ENCODE measurements at places on chromosomes 2 and 18.
A peak's percentile ranks its signal among the peaks of the same experiment; 100 is the strongest.

- no peak for DNase-seq
Measured at GRCh38 chr2:64591188-64591587, 62.5 kb downstream of the SERTAD2 start.

GRCh38 chr2:19881221-19881907 is 20.4 kb downstream of the TTC32 start:
- no peak for DNase-seq

- peak; percentile 2 for DNase-seq
Measured at GRCh38 chr2:7929281-7929680, 752.6 kb upstream of the ID2 start.

GRCh38 chr2:43224571-43225092 is 1.8 kb downstream of the ZFP36L2 start:
- DNase-seq: no peak

DNA sequence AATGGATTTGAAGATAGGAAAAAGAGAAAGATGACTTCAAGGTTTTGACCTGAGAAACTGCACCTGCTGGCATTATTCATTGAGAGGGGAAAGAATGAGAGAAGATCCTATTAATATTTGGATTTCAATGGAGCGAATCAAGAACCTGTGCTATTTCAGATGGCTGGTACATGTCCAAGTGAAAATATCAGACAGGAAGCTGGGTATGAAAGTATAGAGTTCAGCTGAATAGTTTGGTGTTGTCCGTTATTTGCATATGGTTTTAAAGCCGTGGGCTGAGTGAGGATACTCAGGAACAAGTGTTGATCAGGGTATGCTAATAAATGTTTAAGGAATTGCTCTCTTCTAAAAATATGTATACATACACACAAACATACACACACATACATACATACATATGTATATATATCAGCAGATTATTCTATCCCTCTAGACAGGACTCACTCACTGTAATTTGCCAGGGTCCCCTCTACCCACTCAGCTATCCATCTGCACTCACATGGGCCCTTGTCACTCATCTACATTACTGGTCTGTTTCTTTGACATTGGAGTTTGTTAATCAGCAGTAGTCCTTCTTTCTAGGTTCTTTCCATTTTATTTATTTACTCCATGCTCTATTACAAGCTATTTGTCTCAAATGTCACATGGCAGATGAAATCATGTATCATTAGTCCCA is 33.9 kb upstream of the IKZF2 start:
- no peak for DNase-seq

DNA sequence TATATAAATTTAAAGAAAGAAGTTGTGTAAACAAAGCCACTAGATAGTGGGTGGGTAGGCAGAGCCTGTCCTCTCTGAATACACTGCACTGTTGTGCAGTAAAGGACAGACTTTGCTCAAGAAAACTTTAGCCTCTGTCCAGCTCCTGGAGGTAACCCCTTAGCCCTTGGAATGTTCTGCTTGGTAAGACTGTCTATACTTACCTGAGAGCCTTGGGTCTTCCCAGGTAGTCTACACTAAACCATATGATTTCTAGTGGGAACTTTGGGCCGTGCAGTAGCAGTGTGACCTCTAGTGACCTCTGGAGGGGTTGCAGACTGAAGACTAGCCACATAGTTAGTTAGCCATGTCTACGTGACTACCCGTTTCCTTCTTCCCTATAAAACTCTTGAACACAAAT is 678.3 kb upstream of the NRXN1 start:
- peak; percentile 30 for DNase-seq

GRCh38 chr2:8986327-8986976 is 17.0 kb downstream of the MBOAT2 start:
- peak; percentile 35 for DNase-seq

DNA sequence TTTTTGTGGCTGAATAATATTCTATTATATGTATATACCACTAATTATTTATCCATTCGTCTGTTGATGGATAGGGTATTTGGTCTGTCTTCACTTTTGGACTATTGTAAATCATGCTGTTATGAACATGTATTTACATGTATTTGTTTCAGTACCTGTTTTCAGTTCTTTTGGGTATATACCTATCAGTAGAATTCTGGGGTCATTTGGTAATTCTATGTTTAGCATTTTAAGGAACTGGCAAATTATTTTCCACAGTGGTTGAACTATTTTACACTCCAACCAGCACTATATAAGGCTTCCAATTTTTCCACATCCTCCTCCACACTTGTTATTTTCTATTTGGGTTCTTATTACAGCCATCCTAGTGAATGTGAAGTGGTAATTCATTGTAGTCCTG is 12.4 kb upstream of the TANK start:
- no peak for DNase-seq

- DNase-seq: no peak
Measured at GRCh38 chr18:69128566-69128965, 272.1 kb upstream of the DOK6 start.

GRCh38 chr18:59041296-59041695 is 98.4 kb upstream of the SEC11C start:
- no peak for DNase-seq

DNA sequence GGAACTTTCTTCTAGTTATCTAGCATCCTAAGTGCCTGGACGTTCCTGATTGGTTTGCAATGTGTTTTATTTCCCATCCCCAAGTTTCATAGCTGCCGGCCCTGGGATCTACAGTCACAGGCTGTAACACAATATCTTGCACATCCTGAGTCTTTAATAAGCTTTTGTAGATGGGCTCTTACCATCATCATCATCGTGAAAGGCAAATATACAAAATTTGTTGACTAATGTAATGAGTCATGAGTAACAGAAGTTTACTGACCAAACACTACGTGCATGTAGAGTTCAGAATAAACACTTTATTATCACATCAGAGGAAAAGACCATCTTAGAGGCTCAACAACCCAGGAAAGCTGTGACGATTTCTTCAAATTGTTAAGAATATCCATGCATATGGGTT is 8.1 kb upstream of the TYMS start:
- DNase-seq: peak; percentile 55

GRCh38 chr2:227761740-227762476 is 16.2 kb downstream of the SCYGR8 start:
- no peak for DNase-seq

All from NCI-H69 (cell line).